ENCODE measurements at places on chromosomes 16 and 17. TPM values are rescaled to one million over a fixed set of nuclear protein-coding genes. Genes with fewer than 3 reads are reported as not detected.

Gene CRISPLD2
- 86.6 TPM for total RNA-seq

Gene TP53TG3C
- total RNA-seq: 0.18 TPM

Gene SALL1
- not detected for total RNA-seq

Gene GRIN2A
- 0.24 TPM for total RNA-seq

Gene HBQ1
- total RNA-seq: not detected

Gene CHST5
- 0.09 TPM for total RNA-seq

Gene CCL18
- total RNA-seq: 227 TPM
